Activated CD8-positive, alpha-beta T cell treated with anti-CD3 and anti-CD28 coated beads, Interleukin-2, amount 10 ng/mL, durations not matched to agents 7 days and 5 days (primary cell): ENCODE measurements at places on chromosomes 6 and 20. TPM values are rescaled to one million over a fixed set of nuclear protein-coding genes. Genes with fewer than 3 reads are reported as not detected.

EBF4 gene
- total RNA-seq: not detected

PLN gene
- total RNA-seq: not detected

CHD6 gene
- 32.2 TPM for total RNA-seq

CST5 gene
- total RNA-seq: not detected

PAK5 gene
- total RNA-seq: not detected

SCRT2 gene
- not detected for total RNA-seq

GPR31 gene
- total RNA-seq: not detected

FAM209B gene
- total RNA-seq: 0.45 TPM

ZKSCAN4 gene
- 6.9 TPM for total RNA-seq

SIRPB2 gene
- total RNA-seq: not detected

MLN gene
- total RNA-seq: not detected

PBX2 gene
- total RNA-seq: 60.5 TPM

ZNF341 gene
- 4.7 TPM for total RNA-seq

RHAG gene
- not detected for total RNA-seq

RAET1E gene
- total RNA-seq: not detected

CTCFL gene
- total RNA-seq: not detected

MTO1 gene
- 54.3 TPM for total RNA-seq

HLA-DRB5 gene
- total RNA-seq: 16.9 TPM

TRAPPC3L gene
- not detected for total RNA-seq

SNAP25 gene
- not detected for total RNA-seq

NTSR1 gene
- total RNA-seq: 0.13 TPM

IRF4 gene
- total RNA-seq: 91.2 TPM

POM121L2 gene
- not detected for total RNA-seq

ZC2HC1B gene
- not detected for total RNA-seq

ANGPT4 gene
- total RNA-seq: not detected

PARD6B gene
- total RNA-seq: 4.3 TPM

STMN3 gene
- total RNA-seq: 13.3 TPM
